ENCODE measurements at places on chromosomes 3 and 15. TPM values are rescaled to one million over a fixed set of nuclear protein-coding genes. Genes with fewer than 3 reads are reported as not detected.
A peak's percentile ranks its signal among the peaks of the same experiment; 100 is the strongest.

The DNAH1 gene
- 58.5 TPM for total RNA-seq

The IL1RAP gene
- 19.2 TPM for total RNA-seq

The TNFSF10 gene
- 22.0 TPM for total RNA-seq

The TEX9 gene
- total RNA-seq = 1.5 TPM

The DOCK3 gene
- total RNA-seq = 1.9 TPM

The SPINK8 gene
- not detected for total RNA-seq

The ST6GAL1 gene
- total RNA-seq = 109 TPM

The CMC1 gene
- total RNA-seq = 8.3 TPM

The BOC gene
- not detected for total RNA-seq

The STX19 gene
- total RNA-seq = not detected

DNA sequence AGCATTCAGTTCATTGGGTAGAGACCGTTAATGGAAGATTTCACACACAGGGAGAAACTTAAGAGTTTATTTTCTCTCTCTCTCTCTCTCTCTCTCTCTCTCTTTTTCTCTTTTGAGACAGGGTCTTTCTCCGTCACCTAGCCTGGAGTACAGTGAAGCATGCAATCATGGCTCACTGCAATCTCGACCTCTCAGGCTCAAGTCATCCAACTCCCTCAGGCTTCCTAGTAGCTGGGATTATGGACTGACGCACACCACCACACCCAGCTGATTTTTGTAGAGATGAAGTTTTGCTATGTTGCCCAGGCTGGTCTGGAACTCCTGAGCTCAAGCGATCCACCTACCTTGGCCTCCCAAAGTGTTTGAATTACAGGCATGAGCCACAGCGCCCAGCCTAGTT, 1.6 kb downstream of the WDR72 start:
- no peak for DNase-seq

GRCh38 chr3:94965867-94966475, 903.1 kb downstream of the NSUN3 start:
- no peak for DNase-seq

GRCh38 chr3:126022741-126023359, 53.9 kb downstream of the ROPN1B start:
- no peak for DNase-seq

GRCh38 chr3:65473736-65474135, 565.0 kb downstream of the MAGI1 start:
- DNase-seq = no peak

DNA sequence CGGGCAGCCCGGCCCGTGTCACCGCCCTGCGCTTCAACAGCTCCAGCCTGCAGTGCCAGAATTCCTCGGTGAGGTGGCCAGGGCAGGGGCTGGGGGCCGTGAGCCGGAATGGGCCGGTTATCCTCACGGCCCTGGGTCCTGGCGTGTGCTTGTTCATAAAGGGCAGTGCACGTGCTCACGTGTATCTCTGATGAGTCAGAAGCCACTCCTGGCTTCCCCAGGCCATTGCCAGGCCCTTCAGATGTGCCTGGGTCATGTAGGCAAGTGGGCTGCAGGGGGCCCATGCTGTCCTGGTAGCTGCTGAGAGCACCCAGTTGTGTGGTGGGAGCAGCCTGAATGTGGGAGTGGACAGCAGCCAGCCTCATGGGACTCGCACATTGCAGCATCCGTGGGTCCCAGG, 29.2 kb downstream of the PLXNA1 start:
- no peak for DNase-seq

DNA sequence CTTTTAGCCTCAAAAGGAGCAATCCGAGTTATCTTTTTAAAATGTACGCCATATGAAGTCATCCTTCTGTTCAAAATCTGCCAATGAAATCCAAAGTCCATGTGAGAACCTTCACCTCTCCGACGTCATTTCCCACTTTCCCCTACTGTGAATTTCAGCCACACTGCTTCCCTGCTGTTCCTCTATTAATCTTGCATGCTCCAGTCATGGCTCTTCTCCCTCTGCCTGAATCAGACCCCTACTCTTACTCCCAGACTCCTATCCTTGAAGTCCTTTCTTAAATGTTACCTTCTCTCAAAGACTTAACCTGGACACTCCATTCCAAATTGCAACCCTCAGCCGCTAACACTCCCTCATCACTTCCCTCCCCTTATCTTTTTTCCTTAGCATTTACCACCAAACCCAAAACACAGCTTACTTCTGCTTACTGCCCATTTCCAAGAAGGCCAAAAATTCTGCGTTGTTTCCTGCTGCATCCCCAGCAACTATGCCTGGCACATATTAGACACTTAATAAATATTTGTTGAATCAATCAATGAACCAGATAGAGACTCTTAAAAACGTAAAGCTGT, 1.2 kb downstream of the NKIRAS1 start:
- no peak for DNase-seq

DNA sequence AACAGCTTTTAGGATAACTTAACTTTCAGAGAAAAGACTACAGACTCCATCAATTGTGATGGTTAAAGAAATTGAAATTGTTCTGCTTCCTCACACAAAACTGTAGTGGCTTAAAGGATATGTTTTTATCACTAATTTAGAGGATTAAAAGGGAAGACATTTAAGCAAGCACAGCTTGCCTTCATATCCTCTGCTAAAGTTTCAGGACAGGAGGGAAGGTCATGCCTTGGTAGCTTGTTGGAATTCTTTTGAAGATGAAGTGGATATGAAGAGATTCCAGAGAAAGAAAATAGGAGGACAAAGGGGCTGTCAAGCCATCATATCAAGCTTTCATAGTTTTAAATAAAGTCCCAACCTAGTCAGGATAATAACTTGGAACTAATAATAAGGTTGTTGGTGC, 33.1 kb downstream of the CCDC80 start:
- DNase-seq = no peak

- no peak for DNase-seq
Observed at GRCh38 chr3:29011441-29011840, 269.4 kb upstream of the RBMS3 start.

DNA sequence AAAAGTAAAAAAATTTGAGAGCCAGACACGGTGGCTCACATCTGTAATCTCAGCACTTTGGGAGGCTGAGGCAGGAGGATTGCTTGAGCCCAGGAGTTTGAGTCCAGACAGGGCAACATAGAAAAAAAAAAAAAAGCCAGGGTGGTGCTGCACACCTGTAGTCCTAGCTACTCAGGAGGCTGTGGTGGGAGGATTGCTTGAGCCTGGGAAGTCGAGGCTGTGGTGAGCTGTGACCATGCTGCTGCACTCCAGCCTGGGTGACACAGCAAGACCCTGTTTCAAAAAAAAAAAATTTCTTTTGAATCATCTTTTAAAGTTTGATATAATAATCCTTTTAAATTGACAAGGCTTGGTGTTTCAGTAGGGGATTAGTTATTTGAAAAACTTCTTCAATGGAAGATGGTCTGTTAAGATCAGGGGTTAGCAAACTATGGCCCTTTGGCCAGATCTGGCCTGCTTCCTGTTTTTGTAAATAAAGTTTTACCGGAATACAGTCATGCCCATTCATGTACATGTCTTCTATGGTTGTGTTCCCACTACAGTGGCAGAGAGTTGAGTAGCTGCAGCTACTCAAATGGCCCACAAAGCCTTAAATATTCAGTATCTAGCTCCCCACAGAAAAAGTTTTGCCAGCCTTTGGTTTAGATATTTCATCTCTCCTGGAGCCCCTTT, 28.9 kb downstream of the CDAN1 start:
- DNase-seq = no peak

- no peak for DNase-seq
Observed at GRCh38 chr3:39809181-39809994, at the start of gene MYRIP. Gene MYRIP (plus strand): TSS chr3:39809609. CDS start chr3:39900817, 91,208 bp downstream.

DNA sequence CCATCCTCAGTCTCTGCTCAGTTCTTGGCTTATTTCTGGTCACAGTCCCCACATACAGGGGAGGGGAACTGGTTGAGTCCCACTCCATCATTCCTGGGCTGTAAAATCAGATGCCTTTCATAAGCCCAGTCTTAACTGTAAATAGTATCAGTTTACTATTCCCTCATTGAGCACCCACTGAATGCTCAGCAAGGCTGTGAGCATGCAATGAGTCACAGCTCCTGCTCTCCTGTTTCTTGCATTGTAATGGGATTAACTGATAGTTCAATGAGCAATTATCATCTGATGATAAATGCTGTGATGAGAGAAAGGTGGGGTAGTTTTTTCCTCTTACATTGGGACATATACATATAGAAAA, 113.6 kb upstream of the TPM1 start:
- DNase-seq = no peak

DNA sequence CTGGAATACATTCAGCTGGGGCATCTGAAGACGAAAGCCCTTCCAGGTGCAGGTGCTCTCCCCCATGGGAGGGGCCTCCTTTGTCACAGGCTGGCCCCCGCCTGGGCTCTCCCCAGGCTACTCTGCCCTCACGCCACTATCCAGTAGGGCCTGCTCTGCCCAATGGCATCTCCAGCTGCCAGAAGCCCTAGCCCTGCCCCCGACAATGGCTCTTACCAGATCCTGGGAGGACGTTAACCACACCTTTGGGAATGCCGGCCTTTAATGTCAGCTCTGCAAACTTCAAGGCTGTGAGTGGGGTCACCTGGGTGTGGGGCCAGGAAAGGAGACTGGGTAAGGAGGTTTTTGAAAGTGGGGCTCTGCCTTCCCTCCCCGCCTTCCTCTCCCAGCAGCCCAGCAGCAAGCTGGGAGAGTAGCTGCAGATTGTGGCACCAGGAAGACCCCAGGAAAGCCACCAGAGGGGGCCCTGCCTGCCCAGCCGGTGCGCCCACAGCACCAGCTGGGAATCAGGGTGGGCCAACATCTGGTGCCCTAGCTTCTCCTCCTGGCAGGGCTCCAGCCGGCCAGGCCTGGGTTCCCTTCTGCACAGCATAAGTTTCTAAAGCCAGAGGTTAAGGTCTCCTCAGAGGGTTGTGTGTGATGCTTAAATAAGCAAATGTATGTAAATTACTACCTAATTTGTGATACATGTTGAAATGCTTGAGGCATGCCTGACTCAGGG, 40.4 kb upstream of the SLC41A3 start:
- DNase-seq = peak; percentile 4

DNA sequence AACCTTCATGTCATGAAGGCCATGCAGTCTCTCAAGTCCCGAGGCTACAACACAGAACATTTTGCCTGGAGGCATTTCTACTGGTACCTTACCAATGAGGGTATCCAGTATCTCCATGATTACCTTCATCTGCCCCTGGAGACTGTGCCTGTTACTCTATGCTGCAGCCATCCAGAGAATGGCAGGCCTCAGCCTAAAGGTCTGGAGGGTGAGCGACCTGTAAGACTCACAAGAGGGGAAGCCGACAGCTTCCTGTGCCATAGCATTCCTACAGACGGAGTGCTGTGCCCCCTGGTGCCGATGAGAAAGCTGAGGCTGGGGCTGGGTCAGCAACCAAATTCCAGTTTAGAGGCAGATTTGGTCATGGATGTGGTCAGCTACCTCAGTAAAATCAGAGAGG, 51.3 kb upstream of the CADPS start:
- no peak for DNase-seq

DNA sequence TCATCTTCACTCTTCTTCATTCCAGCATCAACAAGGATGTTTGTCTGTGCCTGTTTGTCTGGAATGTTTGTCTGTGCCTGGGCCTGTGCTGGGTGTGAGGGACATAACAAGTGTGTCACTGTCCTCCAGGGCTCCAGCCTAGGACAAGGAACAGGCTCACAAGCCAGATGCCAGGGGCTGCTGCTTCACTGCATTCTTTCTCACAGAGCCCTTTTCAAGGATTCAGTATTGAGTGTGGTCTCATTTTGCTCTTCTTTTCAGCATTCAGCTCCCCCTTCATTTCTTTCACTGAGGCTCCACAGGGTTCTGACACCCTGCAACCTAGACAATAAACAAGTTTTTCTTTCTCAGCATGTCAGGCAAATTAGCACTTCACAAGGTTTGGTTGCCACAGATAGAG, 43.6 kb upstream of the KY start:
- no peak for DNase-seq

DNA sequence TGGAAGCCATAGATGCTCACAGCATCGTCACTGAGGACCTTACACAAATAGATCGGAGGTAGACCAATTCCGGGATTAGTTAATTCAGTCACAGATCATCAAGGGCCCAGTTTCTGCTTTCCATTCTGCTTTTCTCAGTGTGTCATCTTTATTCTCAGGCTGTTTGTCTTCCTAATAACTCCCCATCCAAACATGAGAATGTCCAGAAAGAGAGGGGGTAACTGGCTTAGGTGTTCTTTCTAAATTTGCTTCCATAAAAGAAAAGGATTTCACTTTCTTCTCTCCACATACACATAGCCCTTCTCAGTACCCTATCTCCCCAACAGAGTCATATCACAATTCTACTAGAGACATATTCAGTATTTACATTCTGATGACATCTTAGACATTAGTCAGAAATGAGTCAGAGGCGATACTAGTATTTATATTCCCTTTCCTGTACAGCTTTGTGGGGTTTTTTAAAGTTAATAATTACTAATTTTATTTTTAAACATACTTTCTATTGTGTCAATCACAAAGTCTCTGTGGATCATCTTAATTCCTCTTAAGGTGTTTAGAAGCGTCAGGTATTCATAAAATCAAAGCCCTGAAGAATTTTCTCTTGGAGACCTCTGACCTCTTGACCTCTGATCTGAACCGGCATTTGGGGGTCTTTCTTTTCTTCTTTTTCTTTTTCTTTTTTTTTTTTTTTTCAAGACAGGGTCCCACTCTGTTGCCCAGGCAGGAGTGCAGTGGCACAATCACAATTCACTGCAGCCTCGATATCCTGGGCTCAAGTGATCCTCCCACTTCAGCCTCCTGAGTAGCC, 24.3 kb upstream of the IL12A start:
- no peak for DNase-seq

DNA sequence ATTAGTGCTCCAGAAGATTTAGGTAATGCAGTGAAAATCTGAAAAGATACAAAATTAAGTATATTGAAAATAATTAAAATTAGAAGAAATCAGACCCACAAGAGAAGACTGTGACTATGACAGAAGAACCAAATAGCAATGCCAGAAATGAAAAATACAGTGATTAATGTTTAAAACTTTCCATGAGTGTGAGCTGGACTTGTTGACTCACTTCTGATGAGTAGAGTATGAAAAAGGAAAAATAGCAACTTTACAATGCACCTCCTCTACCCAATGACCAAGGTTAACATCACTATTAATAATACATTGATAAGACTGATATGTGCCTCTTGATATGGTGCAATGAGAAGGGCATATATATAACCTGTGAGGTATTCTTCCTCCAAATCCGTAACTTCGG, 39.3 kb upstream of the SLC22A13 start:
- no peak for DNase-seq

DNA sequence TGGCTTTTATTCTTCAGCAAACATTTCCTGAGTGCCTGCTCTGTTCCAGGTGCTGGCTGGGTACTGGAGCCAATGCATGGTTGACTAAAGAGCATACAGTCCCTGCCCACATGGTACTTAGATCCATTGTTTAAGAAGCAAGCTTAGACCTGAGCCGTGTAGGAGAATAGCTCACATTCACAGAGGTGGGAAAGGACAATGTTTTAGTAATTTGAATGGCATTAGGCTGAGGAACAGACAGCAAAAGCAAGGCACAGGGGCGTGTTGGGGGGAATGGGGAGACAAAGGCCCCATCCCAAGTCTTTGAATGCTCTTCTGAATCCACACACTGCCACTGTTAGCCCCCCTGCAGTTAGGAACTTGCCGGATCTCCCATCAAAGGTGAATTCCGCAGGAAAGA, 388.2 kb upstream of the RGMA start:
- DNase-seq = no peak

GRCh38 chr3:44318891-44319311, 19.7 kb upstream of the TCAIM start:
- DNase-seq = no peak

- no peak for DNase-seq
Observed at GRCh38 chr3:44055951-44056350, 185.7 kb upstream of the TOPAZ1 start.

- no peak for DNase-seq
Observed at GRCh38 chr3:37190667-37191066, 16.3 kb upstream of the LRRFIP2 start.

- DNase-seq = no peak
Observed at GRCh38 chr15:71885390-71885789, 75.0 kb downstream of the NR2E3 start.
